T-cell (primary cell): ENCODE measurements at places on chromosomes 5 and 9. TPM values are rescaled to one million over a fixed set of nuclear protein-coding genes. Genes with fewer than 3 reads are reported as not detected.

DNA sequence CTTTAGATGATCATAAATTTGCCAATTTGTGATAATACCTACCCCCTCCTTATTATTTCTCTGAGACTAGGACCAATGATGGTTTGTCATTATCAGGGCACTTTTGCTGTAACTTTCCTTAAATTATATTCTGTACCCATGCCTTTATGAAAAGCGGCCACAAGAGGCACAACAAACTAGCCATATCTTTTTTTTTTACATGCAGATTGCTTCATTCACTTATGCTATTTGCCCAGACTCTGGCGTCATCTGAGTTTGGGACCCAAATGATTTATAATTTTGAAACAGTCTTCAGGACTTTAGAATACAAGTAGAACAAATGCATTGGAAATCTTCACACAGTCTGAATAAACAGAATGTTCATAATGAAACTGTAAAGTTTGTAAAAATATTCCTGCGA is 408.1 kb downstream of the MAT2B start:
- DNase-seq: no peak

GRCh38 chr5:135173662-135174290 is 139.7 kb upstream of the PITX1 start:
- DNase-seq: no peak

- no peak for DNase-seq
These were observed 1.6 kb downstream of the HINT1 start for GRCh38 chr5:131163276-131164119.

- no peak for DNase-seq
These were observed 68.6 kb upstream of the MAP3K1 start for GRCh38 chr5:56746553-56747339.

- DNase-seq: peak; percentile 27
These were observed 63.1 kb downstream of the CXXC5 start for GRCh38 chr5:139711067-139711905.

- no peak for DNase-seq
These were observed 24.0 kb upstream of the FAM120AOS start for GRCh38 chr9:93477397-93477796.

DNA sequence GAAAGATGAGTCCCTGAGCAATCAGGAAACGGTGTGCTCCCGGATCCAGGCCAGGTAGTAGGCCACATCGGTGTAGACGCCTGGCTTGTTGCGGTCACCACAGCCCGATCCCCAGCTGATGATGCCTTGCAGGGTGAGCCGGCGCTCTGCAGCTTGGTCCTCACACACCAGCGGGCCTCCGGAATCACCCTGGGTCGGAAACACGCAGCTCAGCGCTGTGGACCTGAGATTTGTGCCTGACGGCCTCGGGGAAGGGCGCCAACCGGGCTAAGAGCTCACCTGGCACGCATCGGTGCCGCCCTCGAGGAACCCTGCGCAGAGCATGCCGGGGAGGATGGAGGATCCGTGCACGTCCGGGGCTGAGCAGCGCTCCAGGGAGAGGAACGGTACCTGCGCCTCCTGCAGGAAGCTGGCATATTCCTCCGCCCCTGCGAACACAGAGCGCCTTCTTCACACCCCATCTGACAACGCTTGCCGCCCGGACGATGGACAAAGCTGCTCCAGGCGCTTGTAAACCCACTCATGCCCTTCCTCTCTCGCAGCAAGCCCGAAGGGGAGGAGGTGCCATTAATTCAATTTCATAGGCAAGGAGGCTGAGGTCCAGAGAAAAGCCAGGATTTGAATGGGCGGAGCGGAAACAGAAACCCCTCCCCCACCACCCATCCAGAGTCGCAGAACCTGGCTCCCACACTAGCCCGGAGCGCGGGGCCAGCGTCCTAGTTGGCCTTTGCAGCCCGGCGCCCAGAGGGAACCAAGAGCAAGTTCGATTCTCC is 2.0 kb upstream of the PFN3 start:
- DNase-seq: peak; percentile 60

GRCh38 chr9:126211441-126212074 is 115.1 kb upstream of the MVB12B start:
- DNase-seq: no peak

GRCh38 chr9:106684940-106685695 is 177.8 kb upstream of the ZNF462 start:
- no peak for DNase-seq

GRCh38 chr5:53342236-53342635 is 138.2 kb upstream of the FST start:
- no peak for DNase-seq

- DNase-seq: no peak
These were observed 23.5 kb downstream of the GRAMD2B start for GRCh38 chr5:126446498-126447224.

- no peak for DNase-seq
These were observed 66.9 kb downstream of the ZCCHC7 start for GRCh38 chr9:37187292-37187691.

DNA sequence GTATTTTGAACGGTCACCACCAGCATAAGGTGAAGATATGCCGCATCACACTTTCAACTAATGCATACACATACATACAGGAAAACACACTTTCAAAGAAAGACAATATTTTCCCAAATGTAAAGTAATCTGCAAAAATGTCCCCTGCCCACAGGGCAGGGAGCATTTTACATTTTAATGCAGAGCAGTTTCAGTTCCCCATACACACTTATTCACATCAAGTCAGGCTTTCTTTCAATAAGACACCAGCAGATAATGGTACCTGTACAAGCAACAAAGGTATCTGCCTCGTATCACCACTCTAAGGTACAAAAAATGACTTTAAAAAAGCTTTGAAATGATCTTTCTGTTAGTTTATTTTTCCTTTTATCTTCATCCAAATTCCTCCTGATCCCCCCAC is 247.1 kb upstream of the CCNG1 start:
- no peak for DNase-seq

DNA sequence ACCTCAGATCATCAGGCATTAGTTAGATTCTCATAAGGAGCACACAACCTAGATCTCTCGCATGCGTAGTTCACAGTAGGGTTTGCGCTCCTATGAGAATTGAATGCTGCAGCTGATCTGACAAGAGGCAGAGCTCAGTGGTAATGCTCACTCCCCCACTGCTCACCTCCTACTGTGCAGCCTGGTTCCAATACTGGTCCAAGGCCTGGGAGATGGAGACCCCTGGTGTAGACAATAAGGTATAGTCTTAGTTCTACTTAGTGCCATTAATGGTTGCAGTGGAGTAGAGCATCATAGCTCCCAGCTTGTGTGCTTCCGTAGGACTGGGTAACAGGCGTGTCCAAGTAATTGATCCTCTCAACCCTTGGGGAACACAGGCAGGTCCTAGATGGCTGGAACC is 70.4 kb upstream of the ANKRD55 start:
- DNase-seq: no peak

- DNase-seq: no peak
These were observed 209.3 kb downstream of the NR3C1 start for GRCh38 chr5:143194206-143194605.

GRCh38 chr5:40801771-40802562 is 3.8 kb upstream of the PRKAA1 start:
- DNase-seq: no peak

DNA sequence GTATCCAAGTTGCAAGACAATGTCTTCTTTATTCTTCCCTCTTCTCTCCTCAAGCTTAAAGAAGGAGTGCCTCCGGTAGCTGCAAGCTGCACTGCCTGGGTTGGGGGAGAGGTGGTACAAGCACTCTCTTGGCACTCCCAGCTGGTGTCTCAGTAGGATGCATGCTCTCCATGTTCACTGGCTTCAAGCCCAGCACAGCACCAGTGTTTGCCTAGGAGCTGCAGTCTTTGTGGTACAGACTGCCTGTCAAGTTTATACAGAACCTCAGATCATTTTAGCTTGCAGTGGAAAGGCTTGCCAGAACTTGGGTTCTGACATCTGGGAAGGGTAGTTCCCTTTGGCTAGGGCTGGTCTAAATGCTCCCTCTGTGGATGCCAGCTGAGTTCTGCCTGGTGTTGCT is 505.6 kb downstream of the MAN2A1 start:
- DNase-seq: no peak

GRCh38 chr5:158484150-158484549 is 615.6 kb downstream of the EBF1 start:
- DNase-seq: no peak

DNA sequence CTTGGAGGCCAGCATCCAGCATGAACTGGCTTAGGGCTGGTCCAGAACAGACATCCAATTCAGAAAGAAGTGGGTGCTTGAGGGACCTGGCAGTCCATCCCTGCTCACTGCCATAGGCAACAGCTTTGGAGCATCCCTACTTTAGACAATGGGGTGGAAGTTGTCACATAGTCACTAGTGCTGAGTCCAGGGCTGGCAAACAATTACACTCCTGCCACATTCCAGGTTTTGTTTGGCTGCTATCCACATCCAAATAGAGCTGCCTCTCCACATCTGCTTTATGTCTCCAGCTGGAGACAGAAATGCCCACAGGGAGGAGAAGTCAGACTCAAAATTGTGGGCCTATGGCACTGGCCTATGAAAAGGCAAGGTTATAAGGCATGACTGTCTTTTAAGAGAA is 7.0 kb downstream of the FSTL4 start:
- DNase-seq: no peak

- no peak for DNase-seq
These were observed 48.4 kb upstream of the APC start for GRCh38 chr5:112689155-112689909.

DNA sequence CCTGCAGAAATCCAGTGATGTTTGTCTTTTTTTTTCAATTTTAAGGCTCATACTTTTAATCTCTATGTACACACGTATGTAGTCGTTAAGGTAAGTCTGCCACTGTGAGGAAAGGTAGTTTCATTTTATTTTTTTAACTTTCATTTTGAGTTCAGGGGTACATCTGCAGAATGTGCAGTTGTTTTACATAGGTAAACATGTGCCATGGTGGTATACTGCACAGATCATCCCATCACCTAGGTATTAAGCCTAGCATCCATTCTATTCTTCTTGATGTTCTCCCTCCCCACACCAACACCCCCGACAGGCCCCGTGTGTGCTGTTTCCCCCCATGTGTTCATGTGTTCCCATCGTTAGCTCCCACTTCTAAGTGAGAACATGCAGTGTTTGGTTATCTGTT is 19.7 kb downstream of the MUSK start:
- DNase-seq: no peak

- DNase-seq: no peak
These were observed 3.9 kb upstream of the ISL1 start for GRCh38 chr5:51379331-51379700.

DNA sequence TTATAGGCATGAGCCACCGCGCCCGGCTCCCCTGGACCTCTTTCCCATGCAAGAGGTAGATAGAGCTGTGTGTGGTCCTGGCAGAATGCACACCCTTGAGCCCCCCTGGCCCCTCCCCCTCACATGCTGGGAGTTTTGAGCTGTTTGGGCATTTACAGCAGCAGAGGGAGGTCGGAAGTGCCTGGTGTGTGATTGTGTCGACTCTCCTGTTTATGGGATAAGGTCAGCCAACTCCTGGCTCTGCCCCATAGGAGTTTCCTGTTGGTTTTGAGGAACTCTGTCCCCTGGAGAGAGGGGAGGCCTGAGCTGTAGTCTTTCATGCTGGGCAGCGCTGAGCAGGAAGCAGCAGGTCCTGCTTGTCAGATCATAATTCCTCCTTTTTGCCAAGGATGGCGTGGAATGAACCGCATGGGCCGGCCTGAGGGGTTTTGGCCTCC is 6.0 kb downstream of the LRRC8A start:
- DNase-seq: no peak

DNA sequence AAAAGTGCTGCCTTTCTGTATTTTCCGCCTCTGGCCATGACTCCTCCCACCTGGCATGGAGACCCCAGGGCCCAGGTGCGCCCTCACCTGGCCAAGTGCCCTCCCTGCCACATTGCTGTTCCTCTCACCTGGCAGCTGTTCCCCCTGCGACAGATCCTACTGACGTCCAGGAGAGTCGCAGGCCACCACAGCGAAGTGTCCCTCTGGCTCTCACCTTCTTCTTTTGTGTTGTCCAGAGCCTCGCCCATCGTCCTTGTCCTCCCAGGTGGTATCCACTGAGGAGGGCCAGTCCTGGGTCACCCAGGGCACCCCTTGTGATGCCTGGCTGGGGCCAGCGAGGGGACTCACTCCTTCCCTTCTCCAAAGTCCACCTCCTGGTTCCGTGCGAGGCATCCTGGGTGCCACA is 2.6 kb downstream of the NKD2 start:
- peak; percentile 31 for DNase-seq

- no peak for DNase-seq
These were observed 74.1 kb upstream of the FSD1L start for GRCh38 chr9:105373723-105374122.

GRCh38 chr5:170907758-170908157 is 45.9 kb downstream of the RANBP17 start:
- DNase-seq: no peak

DNA sequence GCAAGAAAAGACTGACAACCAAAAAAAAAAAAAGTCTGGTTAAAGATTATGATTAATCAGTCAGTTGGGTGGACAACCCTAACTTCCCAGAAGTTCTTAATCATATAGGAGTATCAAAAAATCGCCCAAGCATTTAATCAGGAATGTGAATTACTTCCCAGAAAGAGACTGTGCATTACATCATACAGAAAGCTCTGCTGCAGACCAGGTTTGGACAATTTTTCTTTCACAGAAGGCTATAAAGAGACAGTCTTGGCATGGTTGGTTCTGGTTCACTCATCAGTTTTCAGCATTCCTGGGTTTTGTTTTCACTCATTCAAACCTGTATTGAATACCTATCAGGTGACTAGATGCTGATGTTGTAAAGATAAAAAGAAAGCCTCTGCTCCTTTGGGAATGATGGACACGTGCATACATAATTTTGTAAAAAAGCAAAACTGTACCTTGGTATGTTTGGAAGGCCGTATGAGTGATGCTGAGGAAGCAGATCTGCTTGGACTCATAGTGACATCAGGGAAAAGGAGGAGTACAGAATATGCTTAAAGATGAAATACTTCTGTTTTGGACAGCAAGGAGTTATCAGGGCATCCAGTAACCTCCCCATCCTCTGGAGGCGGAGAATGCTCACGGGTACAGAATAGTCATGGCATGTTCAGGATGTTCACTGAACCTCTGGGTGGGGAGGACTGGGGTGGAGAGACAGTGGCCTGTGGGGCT is 178.4 kb downstream of the GNA14 start:
- DNase-seq: no peak

Gene QRFP
- total RNA-seq: not detected

Gene OLFM1
- not detected for total RNA-seq

Gene FGD3
- total RNA-seq: 201 TPM

Gene CDC20B
- total RNA-seq: not detected

Gene GADD45G
- 6.0 TPM for total RNA-seq

Gene CCNI2
- 13.8 TPM for total RNA-seq

Gene AHRR
- total RNA-seq: 2.9 TPM
